GM12878 (cell line): ENCODE measurements at places on chromosomes 6 and 20. TPM values are rescaled to one million over a fixed set of nuclear protein-coding genes. Genes with fewer than 3 reads are reported as not detected.

DNA sequence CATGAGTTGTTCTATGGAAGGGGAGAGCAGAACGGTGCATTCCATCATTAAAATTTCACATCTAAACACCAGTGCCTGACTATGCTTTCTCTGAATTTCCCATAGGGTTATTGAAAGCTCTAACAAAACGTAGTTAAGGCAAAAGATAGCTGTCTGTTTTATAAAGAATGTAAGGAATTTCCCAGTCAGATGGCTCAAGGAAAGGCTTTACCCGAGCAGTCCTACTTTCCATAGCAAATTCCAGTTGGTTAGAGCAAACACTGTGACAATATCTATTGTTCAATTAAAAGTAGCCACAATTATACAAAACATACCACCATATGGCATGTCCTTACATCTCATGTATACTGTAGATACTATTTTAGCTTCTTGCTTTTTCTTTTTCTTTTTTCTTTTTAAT is 1059.5 kb upstream of the FLRT3 start:
- no peak for DNase-seq

DNA sequence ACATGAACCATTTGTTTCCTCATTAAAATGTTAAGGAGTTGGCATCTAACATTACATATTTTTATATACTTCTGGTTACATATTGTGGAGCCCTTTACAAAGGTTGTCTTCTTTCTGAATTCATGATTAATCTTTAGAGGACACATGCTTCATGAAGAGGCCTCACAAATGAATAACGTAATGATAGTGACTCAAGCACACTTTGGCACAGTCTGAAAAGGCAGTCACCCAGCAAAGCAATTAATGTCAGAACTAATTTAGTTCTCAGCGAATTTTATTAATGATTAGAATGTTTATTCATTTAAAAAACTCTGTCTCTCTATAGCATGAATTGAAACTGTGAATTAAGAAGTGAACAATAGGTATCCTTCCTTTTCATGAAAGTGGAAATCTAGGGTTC is 854.2 kb downstream of the PHF3 start:
- no peak for DNase-seq

GRCh38 chr6:165820407-165820806 is 157.4 kb upstream of the PDE10A start:
- DNase-seq = no peak

HLA-DOB gene
- total RNA-seq = 30.3 and 31.5 TPM in 2 replicates

HTR1B gene
- total RNA-seq = not detected in 2 replicates
